ENCODE measurements at places on chromosomes 4 and X.

GRCh38 chr4:81096566-81096965 is 66.1 kb downstream of the BMP3 start:
- no peak for DNase-seq

DNA sequence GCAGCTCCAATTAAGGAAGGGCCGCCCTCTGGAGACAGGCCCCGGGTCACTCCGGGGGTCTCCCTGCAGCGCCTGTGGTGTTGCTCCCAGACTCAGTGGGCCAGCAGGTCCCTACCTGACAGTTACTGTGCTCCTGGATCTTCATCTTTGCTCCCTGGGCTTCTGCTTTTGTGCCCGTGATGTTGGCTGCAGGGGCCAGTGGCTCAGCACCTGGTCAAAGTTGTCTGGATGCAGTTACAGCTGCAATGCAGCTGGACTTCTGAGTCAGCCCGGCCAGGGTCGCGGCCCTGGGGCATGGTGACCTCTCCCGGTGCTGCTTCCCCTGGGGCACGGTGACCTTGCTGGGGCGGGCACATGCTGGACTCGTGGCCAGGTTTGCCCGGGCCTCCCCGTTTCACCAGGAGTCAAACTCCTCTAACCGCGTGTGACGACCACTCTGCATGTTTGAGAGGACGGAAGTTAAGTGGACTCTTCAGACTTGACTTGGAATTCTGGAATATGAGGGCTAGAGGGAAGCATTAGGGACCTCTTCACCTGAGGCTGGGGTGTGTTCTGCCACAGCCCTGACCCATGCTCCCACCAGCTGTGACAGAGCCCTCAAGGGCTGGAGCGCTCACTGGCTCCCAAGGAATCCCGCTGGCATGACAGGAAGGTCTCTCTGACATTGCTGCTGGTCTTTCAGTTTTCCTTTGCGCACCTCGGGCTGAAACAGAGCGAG is 3.7 kb downstream of the CTAG2 start:
- no peak for DNase-seq

DNA sequence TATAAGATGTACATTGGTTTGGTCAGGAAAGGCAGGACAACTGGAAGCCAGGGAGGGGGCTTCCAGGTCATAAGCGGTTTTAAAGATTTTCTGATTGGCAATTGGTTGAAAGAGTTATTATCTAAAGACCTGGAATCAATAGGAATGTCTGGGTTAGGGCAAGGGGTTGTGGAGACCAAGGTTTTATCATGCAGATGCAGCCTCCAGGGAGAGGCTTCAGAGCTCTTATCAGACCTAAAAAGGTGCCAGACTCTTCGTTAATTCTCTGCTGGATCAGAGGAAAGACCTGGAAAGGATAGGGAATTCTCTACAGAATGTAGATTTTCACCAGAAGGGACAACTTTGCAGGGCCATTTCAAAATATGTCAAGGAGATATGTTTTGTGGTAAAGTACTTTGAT is 62.8 kb downstream of the BEX3 start:
- no peak for DNase-seq

- DNase-seq: no peak
Observed at GRCh38 chr4:173191623-173192041, 23.0 kb downstream of the GALNT7 start.

DNA sequence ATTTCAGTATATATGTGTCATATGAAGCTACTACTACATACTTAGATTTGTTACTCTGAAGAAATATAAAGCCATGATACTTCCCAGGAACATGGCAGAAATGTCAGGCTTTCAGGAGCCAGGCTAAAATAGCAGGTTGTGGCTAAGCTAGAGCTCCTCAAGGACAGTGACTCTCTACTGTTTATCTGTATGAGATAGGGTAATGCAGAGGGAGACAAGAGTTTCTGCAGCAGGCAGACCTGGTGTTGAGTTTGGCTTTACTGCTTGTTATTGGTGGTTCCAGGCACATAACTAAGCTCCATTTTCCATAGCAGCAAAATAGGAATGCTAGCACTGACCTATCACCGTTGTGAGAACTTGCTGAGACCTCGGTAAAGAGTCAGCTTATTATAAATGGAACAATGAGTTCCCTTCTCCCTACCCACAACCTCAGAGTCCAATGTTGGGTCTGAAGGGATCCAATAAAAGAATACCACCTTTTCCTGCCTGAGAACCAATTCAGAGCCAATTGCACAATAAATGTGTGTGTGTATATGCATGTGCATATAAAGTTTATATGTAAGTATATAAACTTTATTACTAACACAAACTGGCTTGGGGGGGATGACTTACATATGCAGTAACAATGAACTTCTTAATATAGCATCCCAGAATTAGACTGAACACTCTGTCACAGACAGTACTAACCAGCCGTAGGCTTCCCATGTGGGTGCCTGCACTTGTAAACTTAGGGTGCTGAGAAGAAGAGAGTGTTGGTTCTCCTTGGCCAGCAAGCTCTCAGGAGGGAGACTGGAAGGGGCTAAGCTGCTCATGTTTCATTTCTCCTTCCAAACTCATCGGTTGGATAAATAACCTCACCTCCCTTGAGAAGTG is 51.9 kb upstream of the PAQR3 start:
- no peak for DNase-seq

- no peak for DNase-seq
Observed at GRCh38 chr4:78079726-78080430, 22.8 kb downstream of the FRAS1 start.

DNA sequence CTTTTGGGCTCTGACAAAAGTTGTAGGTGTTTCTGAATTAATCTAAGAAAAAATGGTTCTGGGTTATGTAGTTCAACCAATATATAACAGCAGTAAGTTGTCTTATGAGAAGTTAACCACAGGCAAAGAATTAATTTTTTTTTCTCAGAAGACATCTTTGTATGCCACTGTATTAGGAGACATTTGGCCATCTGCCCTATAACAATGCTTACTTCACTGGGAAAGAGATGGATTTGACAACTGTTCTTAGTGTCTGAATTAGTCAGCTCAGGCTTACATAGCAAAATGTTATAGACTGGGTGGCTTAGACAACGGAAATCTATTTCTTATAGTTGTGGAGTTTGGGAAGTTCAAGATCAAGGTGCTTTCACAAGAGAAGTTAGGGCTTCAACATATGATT is 508.1 kb downstream of the STIM2 start:
- DNase-seq: no peak

DNA sequence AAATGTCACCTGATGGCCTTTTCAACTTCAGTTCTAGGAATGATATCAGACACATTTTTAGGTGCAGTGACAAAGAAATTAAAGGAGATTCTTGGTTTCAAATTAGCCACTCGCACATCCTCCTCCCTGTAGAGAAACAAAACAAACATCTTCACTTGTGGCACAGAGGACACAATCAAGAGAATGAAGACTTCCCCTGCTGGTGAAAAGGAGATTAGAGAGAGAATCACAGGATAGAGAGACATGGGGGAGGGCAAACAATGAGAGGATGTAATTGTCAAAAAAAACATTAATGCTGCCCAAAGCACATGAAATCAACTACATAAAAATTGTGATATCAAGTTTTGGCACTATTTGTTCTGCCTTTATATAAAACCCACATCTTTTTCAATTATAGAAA is 34.5 kb downstream of the ACE2 start:
- DNase-seq: no peak

GRCh38 chrX:131626681-131627296 is 82.9 kb downstream of the OR13H1 start:
- no peak for DNase-seq

DNA sequence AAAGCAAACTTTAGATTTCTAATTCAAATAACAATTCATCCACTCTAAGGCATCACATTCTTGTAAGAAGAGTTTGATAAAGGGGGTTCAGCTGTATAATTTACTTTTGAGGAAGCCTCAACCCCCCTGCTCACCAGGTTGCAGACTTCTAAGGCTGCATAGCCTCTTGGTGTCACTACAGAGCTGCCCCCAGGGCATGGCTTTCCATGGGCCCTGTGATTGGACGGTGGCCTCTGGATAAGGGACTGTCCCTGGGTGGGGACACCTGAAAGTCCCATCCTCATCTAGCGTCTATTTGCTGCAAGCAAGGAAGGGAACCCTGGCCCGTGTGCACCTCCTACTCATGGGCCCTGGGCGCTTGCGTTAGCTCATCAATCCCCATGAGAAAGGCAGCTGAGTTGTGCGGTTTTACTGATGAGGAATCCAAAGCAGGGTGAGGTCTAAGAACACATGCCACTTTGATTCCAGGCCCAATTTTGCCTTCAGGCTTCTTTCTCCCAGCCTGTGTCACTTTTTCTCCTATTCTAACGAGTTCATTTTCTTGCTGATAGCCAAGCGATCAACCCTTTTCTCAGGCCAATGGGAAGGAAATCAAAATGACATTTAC is 51.8 kb downstream of the SCML1 start:
- DNase-seq: no peak

DNA sequence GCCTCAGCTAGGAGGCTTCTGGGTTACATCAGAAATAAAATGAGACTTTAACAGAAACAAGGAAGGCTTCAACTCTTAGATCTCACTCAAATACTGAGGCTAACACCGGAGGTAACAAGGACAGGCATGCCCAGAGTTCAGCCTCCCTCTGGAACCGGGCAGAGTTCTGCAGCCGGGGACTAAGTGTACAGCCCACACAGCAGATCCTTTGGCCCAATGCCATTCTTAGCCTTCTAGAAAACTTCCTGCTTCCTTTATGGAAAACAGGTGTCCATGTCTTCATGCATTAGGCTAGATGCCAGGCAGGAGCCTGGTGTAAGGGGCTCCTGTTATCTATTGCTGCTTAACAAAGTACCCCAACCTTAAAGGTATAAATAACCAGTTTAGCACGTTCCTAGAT is 369.7 kb downstream of the BCOR start:
- DNase-seq: no peak

- no peak for DNase-seq
Observed at GRCh38 chr4:83771113-83771705, 235.3 kb downstream of the GPAT3 start.

DNA sequence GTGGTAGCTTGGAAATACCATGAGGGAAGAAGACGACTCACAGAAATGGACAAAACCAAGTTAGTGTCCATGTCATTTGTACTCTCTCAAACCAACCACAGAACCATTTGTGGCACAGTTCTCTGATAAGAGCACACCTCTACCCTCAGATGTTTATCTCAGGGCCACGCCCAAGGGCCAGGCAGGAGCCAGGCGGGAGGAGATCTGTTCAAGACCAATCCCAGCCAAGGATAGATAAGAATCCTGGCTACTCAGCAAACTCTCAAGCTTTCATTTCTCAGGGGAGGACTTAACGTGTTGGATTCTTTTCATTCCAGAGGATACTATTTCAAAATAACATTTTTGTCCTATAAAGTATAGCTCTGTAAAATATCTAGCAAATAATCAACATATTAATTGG is 95.0 kb downstream of the NYX start:
- DNase-seq: no peak

DNA sequence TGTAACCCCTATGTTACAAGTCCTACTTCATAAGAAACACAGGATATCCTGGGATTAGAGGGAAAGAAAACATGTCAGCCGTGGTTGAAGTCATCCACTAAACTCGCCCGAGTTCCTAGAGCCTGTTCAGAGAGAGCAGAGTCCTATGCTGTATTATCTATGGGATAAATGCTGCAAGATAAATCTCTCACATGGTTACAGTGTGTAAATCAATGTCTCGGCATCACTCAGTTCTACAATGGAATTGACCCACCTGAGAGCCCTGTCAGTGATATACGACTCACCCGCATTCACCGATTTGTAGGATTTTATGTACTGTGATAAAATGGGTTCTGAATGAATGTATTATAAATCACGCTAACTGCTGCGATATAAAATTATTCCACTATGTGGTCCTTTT is 127.8 kb upstream of the ANXA3 start:
- DNase-seq: no peak

- no peak for DNase-seq
Observed at GRCh38 chr4:18020145-18020670, 1.3 kb downstream of the LCORL start.

- DNase-seq: no peak
Observed at GRCh38 chr4:112403101-112403945, 106.2 kb downstream of the ALPK1 start.

- no peak for DNase-seq
Observed at GRCh38 chrX:122091571-122091970, 1044.2 kb downstream of the GLUD2 start.

DNA sequence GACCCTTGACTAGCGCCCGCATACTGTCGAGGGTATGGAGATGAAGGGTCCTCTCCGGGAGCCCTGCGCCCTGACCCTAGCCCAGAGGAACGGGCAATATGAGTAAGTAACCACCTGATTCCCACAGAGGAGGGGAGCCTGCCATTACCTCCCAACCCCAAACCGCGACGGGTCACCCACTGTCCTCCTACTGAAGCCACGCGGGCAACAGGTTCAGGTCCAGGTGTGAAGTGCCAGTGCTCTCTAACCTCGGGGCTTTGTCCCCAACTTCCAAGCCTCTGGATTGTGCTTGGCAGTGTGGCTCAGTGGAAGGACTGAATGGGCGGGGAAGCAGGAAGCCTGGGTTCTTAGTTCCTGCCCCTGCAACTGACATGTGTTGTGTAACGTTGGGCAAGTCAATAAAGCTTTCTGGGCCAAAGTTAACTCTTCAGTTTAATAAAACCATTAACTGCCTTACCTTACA is 694 bp downstream of the OCRL start:
- DNase-seq: no peak

DNA sequence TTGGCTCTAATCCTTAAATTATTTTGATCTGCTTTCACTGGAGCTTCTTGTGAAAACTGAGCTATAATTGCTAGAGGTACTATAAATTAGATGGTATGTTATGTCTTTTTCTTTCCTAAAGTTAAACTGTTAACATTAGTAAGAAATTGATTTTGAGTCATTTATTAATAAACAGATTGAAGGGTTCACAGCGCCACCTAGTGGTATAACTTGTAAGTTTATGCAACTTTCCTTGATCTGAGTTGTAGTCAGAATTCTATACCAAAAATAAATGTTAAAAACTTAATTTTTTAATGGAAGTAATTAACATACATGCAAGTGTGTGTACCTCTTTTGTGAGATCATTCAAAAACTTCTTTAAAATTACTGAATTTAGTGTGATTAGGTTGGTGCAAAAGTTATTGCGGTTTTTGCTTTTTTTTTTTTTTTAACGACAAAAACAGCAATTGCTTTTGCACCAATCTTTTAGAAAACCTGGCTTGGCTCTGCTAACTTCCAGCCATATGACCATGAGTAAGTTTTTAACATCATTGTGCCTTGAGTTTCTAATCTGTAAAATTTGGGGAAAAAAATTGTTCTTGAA is 151.5 kb downstream of the CENPC start:
- DNase-seq: no peak

DNA sequence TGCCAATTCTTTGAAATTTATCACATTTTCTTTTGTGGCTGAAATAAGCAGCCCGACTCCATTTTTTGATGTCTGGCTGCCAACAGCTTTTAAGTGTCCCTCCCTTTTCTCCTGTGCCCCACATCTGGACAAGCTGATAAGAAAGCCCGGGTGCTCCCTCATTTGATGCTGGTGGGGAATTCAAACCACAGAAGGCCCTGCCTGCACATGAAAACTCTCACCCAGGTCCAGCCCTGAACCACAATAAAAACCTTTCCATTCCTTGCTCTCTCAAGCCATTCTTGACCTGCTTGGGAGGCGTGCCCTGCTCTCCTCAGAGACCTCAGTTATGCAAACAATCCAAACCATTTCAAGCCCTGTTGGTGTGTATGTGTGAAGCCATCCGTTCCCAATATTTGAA is 93.9 kb downstream of the FAM53A start:
- no peak for DNase-seq

- DNase-seq: peak; percentile 38
Observed at GRCh38 chr4:7411896-7412553, 22.7 kb downstream of the PSAPL1 start.

All from activated effector memory CD4-positive, alpha-beta T cell treated with anti-CD3 and anti-CD28 coated beads, Interleukin-2, amount 50 U/mL, for 16 hours (primary cell).